Hindlimb muscle (tissue), 1 donor: ENCODE measurements at places on chromosomes 16 and 17.
A peak's percentile ranks its signal among the peaks of the same experiment; 100 is the strongest.

- DNase-seq, result no peak
Measured at GRCh38 chr17:33725675-33726271, 432.7 kb upstream of the ASIC2 start.

GRCh38 chr16:6229186-6229585 lies 1103.5 kb upstream of the RBFOX1 start:
- DNase-seq, result no peak

GRCh38 chr16:51685498-51685897 lies 534.4 kb upstream of the SALL1 start:
- DNase-seq, result no peak

DNA sequence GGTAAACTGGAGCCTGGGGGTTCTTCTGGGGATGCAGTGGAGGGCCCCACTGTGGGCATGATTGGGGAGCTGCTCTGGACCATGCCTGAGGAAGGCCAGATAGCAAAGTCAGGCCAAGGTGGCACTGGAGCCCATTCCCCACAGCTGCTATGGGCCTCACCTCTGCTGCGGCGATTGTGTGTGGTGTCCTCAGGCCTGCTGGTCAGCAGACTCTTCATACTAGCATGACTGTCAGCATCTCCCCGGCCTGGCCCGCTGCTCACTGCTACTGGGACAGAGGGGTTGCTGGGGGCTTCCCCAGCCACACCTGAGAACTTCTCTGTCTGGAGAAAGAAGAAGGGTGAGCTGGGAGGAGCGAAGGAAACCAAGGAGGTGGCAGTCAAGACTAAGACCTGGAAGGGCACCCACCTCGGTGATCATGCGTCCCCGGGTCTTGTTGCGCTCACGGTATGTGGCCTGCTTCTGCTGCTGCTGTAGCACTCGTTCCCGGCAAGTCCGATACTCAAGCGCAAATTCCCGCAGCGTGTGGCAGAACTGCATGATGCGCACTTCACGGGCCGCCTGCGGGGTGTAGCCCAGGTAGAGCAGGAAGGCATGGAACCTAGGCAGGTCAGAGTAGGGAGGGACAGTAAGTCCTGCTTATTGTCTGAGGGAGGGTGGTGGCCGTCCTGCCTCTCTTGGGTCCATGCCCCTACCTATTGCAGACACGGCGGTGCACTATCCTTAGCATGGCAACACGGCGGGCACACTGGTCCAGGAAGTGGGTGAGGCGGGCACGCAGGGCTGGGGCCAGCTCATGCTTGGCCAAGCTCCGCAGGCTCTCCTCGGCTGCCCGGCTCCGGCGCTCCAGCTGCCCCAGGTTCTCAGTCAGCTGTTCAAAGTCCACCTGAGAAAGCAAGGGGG lies 3.2 kb downstream of the TMEM208 start:
- DNase-seq, result no peak

GRCh38 chr16:30649725-30650368 lies 913 bp upstream of the PRR14 start:
- no peak for DNase-seq

GRCh38 chr16:82037251-82037650 lies 2.2 kb downstream of the HSD17B2 start:
- no peak for DNase-seq

DNA sequence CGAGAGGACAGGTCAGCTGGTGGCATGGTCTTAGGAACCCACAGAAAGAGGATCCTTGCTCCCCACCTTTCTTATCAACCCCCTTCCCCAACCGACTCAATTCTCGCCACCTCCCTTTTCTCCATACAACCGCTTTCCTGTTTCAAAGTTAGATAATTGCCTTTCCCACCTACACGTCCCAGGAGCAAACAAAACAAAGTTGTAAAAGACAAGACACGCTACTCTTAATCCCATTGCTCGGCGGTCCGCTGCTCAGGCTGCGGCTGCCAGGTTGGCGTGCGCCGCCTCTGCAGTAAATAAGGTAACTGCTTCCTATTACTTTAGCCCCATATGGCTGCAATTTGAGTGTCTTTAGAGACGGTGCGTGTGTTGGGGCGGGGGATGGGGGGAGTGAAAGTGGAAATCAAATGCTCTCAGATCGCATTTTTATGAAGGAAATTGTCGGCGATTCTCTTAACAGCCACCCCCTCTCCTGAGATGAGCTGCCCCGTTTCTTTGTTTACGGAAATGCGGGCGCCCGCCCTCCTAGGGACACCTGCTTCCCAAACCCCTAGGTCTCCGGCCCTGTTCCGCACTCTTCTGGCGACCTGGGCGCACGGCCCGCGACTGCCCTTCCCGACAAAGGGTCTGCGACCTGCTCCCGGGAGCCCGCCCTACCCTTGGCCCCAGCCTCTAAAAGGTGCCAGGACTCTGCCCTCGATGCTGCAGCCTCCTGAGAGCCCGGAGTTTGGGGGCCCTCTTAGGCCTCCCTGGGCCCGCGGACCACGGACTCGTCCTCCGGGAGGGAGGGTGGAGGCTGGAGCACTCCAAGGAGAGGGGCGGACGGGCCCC lies 3.7 kb upstream of the CBX8 start:
- DNase-seq, result no peak

DNA sequence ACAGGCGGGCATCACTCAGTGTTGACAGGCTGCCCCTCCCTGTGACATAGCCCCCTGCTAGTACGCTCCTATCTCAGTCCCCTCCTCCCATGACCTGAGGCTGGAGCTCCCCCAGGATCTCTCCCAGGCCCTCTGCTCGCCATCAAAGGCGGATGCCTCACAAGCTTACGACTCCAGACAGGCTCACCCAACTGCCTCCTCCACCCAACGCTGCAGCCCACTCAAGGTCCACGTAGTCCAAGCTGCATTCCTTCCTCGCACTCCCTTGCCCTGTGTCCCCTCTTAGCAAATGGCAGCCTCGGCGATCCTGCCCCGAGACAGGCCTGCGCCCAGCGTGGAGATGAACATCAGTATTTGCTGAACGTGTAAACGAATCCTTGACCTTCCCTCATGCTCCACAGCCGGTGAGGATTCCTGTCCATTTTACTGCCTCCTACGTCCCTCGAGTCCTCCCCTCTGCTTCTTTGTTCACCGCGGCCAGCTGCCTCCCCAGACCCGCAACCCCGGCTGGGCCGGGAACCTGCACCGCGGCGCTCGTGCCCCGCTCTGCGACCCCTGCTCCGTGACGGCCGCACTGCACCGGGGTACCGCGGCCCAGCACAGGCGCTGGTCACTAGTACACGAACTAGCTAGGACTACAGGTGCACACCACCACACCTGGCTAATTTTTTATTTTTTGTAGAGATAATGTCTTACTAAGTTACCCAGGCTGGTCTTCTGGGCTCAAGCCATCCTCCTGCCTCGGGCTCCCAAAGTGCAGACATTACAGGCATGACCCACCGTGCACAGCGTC lies 838 bp upstream of the TMEM97 start:
- no peak for DNase-seq

DNA sequence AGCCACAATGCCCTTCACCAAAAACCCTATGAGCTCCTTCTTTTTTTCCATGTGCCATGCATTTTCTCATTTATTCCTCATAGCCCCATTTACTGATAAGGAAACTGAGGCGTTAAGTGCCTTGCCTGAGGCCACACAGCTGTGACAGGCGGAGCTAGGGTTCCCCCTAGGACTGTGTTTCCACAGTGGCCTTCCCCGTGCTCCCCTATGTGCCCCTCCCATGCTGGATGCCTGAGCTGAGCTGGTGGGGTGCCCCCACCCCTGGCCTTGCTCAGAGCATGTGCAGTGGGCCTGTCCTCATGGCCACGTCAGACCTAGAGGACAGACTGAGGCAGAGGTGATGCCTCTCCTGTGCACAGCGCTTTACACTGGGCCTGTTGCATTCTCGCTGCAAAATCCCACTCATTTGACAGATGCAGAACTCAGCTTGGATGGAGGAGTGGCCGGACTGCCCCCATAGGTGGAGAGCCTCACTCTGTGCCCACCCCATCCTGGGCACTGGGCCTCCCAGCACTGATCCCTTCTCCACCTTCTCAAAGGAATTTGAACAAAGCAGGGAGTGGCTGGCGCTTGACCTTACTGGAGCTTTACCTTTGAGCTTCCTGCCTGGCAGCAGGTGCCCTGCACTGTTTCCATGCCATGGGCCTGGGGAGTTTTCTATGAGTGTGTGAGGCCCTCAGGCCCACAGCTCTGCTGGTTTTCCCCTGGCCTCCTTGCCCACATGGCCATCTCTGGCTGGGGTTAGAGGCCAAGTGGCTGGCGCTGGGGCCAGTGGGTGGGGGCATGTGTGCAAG lies 2.6 kb downstream of the MAP2K3 start:
- no peak for DNase-seq

GRCh38 chr16:77739559-77739892 lies 17.2 kb downstream of the NUDT7 start:
- no peak for DNase-seq

- peak; percentile 54 for DNase-seq
Measured at GRCh38 chr17:28763804-28764266, 20.0 kb downstream of the TRAF4 start.

GRCh38 chr17:53543472-53543871 lies 279.3 kb upstream of the KIF2B start:
- DNase-seq, result no peak

DNA sequence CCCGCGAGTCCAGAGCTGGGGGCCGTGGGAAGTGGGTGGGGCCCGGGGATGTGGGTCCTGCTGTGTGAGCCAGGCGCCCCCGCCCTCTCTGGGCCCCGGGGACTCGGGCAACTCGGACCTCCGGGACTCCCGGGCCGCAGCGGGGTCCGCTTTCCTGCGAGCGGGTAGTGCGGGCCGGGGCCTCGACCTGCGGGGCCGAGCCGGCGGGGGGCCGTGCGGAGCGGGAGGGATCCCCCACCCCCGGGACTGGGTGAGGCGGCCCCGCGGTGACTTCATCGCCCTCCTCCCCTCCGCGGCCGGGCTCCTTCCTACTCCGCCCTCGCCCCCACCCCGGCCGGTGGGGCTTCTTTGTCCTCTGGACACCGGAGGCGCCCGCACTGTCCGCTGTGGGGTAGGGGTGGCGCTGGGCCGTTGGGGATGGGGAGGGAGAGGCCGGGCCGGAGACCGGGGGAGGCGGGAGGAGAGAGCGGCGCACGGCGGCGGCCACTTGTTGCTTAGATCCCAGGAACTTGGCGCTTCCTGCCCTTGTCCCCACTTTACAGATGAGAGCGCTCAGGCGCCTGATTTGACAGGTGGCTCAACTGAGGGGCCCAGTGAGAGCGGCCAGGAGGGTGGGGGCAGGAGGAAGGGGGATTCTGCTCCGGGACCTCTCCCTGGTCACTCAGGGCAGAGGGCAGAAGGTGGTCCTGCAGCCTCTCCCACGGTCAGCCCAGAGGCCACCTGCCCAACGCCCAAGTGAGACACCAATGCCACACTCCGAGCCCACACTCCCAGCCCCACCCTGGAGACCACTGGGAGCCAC lies 874 bp downstream of the CMTM3 start:
- peak; percentile 58 for DNase-seq

- DNase-seq, result no peak
Measured at GRCh38 chr17:80892900-80893603, 98.6 kb upstream of the CHMP6 start.

DNA sequence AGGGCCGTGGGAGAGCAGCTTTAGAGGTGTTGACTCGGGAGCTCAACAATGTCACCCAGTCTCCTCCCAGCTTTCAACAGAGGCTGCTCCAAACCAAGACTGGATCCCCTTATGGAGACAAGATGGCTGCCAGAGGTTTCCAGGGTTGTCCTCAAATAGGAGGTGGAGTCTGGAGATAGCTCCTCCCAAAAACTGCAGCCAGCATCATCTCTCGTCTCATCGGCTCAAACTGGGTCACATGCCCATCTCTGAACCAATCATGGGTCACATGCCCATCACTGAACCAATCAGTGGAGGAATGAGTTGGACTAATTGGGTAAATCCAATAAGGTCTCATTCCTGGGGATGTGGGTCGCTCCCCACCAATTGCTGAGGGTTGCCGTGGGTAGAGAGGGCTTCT lies 41.1 kb upstream of the C16orf82 start:
- DNase-seq, result no peak

DNA sequence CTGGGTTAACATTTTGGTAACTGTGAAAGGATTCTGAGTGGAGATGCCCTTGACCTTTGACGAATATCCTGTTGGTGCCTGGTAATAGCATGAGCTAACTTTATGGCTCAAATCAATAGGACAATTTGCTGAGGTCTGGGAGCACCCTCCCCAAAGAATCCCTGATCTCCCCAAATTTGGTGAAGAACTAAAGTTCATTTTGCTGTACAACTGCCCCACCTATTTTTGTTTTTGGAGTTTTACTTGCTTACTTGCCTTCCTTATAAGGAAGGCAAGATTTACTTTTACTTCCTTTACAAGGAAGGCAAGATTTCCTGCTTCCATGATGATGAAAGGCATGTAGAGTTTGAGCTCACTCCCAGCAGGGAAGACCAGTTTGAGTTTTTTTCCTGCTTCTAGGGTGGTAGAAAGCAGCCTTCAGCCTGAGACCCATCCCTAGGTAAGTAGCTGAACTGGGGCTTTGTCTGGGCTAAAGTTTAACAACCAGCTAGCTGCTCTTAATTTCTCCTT lies 2.8 kb downstream of the KRTAP4-9 start:
- no peak for DNase-seq

DNA sequence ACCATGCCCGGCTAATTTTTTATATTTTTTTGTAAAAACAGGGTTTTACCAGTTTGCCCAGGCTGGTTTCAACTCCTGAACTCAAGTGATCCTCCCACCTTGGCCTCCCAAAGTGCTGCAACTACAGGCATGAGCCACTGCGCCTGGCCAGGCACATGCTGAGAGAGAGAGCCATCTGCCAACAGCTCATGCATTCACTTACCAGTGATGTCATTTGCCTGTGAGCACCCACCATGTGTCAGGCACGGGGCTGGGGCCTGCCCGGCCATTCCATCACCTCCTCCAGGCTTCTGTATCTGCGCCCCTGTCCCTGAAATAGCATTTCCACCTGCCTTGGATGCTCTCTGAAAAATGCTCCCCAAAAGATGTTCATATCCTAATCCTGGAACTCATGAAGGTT lies 43.6 kb upstream of the PEMT start:
- DNase-seq, result no peak

- no peak for DNase-seq
Measured at GRCh38 chr16:50972876-50973275, 178.2 kb downstream of the SALL1 start.

- DNase-seq, result peak; percentile 87
Measured at GRCh38 chr16:75433732-75434413, 570 bp upstream of the CFDP1 start.
